AG04449 (cell line): ENCODE measurements at places on chromosomes 5 and 9.

- DNase-seq: no peak
These were observed 80.8 kb downstream of the NLN start for GRCh38 chr5:65802820-65803219.

DNA sequence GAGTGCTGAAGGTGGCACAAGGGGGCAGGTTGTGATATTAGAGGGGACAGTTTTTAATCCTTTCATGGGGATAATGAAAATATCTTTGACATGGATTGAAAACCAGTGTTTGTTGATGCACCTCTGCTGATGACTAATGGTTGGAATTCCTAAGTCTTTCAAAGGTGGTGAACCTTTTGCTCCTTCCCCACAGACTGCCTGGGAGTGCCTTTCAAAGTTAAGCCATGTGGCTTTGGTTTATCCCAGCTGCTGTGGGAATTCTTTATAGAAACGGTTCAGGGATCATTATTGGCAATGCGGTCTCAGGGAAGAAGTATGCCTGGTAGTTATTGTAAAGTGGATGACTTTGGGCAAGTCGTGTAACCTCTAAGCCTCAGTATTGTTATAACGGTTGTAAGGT lies 45.7 kb downstream of the PIP5K1B start:
- no peak for DNase-seq

- no peak for DNase-seq
These were observed 7.0 kb upstream of the MRNIP start for GRCh38 chr5:179865491-179866240.

- DNase-seq: no peak
These were observed 58.3 kb upstream of the SHB start for GRCh38 chr9:38127271-38127839.

- DNase-seq: no peak
These were observed 11.5 kb upstream of the CLIC3 start for GRCh38 chr9:137007816-137008270.

DNA sequence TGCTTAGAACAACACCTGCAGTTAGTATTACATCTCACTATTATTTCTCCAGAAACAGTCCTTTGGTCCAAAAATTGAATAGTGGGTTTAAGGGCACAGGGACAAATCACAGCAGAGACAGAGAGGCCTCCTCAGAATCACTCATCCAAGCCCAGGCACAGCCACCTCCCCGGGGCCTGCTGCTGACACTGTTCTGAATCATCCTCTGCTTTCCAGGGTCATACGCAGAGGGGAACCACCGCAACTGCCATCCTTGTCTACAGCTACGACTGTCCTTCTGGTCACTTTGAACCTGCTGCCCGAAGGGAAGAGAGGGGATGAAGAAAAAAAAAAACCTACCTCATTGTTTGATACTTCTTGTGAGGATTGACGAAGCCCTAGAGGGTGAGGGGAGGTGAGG lies 35.3 kb upstream of the MAN2A1 start:
- no peak for DNase-seq

DNA sequence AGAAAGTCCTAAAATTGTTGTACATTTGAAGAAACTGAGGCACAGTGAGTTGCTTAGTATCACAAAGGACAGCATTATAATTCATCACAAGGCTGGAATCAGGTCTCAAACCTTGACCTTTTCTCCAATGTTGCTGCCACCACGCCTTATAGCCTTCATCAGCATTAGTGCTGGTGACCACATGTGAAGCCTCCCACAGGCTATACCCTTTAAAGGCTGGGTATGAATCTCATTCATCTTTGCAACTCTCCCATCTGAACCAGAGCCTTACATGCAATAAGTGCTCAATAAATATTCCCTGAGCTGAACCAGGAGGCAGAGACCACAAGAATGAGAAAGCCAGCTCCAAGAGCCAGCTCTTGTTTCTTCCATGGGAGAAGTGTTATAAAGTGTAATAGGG lies 104.7 kb downstream of the SPOCK1 start:
- DNase-seq: no peak

GRCh38 chr9:70228611-70229010 lies 30.2 kb upstream of the SMC5 start:
- no peak for DNase-seq

DNA sequence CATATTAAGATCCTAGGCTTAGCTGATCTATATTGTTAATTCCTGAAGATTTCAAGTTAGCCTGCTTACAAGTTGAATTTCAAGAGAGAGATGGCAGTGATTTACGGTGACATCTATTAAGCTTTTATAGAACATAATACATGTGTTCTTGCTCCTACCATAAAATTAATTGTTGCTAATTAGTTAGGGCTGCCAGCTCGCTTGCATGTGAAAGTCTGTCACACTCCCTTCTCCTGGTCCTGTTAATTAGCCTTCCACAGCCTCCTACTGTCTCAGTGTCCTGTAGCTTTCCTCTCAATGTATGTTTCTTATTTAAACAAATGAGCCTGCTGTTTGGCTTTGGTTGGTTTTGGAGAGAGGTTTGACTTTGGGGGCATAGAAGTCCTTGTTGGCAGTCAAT lies 247.2 kb downstream of the NTRK2 start:
- DNase-seq: no peak

- DNase-seq: no peak
These were observed 135.0 kb upstream of the ZNF462 start for GRCh38 chr9:106727969-106728368.

GRCh38 chr9:106961623-106962022 lies 98.7 kb downstream of the ZNF462 start:
- DNase-seq: no peak

DNA sequence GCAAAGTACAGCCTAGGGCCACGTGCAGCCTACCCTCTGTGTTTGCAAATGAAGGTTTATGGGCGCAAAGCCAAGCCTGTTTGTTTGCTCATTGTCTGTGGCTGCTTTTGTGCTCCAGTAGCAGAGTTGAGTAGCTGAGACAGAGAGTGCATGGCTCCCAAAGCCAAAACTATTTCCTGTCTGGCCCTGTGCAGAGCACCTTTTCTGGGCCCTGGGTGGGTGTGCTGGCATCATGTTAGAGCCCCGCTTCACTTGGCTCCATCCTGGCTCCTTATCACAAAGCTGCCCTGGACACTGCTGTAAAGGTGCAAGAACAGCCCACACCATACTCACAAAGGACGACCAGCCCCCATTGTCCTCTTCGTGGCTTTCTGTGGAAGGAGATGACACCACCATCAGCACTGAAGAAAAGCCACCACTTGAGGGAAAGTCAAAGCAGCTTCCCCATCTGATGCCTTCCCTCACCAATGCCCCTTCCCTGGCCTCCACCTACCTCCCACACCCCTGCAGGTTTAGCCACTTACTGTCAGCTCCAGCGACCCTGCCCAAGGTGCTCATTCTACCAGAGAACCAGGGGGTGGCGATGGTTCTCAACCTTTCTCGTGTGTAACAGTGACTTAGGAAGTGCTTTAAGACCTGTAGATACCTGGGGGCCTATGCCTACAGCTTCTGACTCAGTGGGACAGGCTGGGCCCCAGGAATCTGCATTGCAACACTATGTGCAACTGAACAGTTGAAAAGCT lies 23.4 kb downstream of the LCP2 start:
- DNase-seq: no peak

GRCh38 chr5:172164769-172165212 lies 23.2 kb downstream of the STK10 start:
- no peak for DNase-seq

DNA sequence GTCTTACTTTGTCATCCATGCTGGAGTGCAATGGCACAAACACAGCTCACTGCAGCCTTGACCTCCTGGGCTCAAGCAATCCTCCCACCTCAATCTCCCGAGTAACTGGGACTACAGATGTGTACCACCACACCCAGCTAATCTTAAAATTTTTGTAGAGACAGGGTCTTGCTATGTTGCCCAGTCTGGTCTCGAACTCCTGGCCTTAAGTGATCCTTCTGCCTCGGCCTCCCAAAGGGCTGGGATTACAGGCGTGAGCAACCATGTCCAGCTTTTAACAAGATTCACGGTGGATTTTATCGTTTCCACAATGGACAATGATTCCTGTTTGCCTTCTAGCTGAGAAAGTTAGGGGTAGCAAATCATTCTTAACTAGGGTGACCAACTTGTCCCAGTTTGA lies 165.9 kb downstream of the ZNF608 start:
- DNase-seq: no peak

DNA sequence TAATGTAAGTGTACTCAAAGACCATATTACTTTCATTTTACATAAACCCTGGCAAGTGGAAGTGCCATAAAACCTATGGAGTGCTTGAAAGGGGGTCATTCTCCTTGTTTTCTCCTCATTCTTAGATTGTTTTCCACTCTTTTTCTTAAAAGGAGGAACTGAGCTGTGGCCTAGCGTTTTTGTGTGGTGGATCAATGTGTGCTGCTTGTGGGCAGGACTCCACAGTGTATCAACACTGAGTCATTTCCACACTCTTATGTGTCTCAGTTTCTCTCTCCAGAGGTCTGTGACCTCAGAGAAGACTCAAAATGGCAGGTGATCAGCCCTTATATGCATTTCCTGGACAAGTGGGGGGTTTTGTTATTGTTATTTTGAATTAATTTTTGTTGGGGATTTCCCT lies 516.1 kb upstream of the CDH10 start:
- no peak for DNase-seq

- peak; percentile 84 for DNase-seq
These were observed 203.7 kb downstream of the NXNL2 start for GRCh38 chr9:88738709-88739108.

- DNase-seq: no peak
These were observed 675.4 kb downstream of the SEMA5A start for GRCh38 chr5:8870349-8870958.

DNA sequence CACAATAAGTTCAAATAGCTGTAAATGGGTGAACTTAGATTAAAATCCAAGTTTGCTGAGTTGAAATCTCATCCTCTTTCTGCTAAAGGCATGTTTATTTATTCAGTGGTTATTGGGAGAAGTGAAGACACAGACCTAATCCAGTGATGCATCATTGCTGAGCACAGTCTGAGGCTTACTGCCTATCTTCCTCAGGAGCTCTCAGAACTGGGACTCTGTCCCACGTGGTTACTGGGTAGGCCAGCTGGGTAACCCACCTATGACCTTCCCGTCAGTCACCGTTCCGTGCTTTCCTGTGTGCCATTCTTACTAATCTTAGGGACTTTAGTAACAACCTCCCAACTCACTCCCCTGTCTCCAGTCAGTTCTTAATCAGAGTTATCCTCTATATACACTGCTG lies 226.8 kb upstream of the ATP10B start:
- no peak for DNase-seq

DNA sequence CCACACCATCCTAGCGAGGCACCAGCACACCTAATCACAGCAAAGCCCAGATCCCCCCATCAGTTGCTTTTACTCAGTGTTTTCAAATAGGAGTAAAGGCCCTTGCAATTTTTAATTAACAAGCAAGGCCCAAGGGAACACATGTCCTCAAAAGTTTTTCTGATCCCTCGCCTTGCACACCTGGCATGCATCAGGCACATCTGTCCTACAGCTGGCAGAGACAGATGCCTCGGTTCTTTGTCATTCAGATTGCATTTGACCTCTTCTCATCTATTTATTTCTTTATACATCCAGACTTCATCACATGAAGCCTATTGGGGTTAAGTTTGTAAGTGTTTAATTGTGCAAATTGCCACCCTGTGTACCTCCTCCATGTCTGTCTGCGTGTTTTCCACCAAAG lies 241.4 kb downstream of the MARCHF11 start:
- DNase-seq: no peak

DNA sequence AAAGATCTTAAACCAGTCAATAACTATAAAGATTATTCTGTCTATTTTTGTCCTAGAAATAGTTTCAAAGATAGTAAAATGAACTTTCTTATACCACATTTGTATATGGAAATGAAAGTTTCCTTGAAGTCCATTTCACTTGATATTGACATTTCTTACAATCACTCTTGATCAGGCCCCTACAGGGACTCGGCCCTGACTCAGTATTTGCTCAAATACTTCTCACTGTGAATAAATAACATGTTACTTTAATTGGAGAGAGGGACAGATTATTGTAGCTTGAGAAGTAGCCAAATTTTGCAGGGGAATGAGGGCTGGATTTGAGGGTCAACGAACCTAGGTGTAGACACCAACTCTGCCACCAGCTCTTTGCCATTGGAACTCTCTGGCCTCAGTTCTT lies 25.6 kb upstream of the SMARCA2 start:
- no peak for DNase-seq

DNA sequence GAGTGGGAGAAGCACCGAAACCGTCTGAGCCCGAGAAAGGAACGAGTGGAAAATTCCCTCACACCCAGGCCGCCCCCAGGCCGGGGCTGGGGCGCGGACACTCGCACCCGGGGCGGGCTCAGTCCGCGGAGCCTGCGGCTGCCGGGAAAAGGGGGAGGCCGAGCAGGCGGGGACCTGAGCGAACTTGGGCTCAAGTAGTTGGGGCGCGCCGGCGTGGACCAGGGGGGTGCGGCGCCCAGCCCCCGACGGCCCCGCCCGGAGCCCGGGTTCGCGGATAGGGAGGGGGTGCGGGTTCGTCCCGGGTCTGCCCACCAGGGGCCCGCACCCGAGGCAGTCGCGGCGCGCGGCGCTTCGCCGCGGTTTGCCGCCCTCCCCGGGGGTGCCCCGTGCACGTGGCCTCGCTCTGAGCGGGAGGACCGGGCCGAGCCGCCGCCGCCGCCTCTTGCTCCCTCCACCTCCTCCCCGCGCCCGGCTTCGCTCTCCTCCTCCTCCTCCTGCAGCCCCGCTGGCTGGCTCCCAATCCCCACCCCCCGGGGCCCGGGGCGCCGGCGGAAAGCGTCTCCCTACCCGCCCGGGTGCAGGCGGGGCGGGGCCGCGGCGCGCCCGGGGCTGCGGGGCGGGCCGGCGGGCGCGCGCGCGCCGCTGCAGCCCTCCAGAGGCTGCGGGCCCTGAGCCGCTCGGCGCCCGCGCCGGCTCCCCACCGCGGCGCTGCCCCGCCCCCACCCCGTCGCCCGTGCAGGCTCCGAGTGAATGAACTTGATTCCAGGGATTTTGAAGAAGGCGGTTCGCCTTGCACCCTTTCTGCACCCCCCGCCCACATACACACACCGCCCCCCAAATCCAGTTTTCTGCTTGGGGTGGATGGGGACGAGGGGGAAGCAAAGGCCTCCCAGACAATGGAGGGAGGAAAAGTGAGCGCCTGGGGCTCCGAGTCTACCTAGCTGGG lies 1.3 kb upstream of the NFIB start:
- no peak for DNase-seq

- DNase-seq: no peak
These were observed 81.2 kb upstream of the MAP3K1 start for GRCh38 chr5:56734091-56734694.

- DNase-seq: no peak
These were observed 381.4 kb downstream of the ELAVL2 start for GRCh38 chr9:23444658-23445057.

DNA sequence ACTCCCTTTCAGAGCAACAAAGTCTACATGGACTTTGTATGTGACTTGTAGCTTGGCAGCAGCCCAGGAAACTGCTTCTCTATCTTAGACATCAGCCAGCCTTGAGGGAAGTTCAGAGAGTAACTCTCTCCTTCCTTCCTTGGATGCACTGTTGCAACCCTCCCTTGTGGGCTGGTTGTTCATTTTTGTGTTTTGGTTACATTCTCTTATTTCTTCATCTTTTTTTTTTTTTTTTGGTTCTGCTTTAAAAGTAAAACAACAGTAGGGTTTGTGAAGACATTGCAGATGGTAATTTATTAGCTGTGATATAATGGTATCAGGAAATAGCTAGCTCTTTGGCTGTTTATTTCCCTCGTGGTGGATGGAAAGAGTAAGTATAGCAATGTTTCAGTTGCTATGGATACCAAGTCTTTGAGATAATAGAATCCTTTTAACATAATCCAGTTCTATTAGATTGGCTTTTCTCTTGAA lies 97.9 kb upstream of the MAMDC2 start:
- DNase-seq: no peak

GRCh38 chr5:35317586-35317985 lies 87.3 kb upstream of the PRLR start:
- no peak for DNase-seq
